ENCODE measurements at places on chromosomes 16 and 17.

DNA sequence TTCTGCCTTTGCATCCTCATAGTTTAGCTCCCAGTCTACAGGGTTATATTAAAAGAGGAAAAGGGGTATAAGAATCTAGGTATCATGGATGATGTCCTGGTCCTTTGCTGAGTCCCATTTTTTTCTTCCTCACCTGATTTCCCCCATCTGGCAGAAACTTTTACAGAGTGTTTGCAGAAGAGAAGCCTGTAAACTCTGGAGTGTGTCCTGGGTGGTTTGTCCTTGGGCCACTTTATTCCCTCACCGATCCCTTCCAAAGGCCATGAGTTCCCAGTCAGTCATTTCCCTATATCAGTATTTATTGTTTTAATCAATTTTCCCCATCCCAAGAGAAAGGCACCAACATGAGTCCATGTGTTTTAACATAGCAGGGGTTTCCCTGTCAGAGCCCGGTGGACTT, 638.2 kb downstream of the WWOX start:
- DNase-seq: no peak

DNA sequence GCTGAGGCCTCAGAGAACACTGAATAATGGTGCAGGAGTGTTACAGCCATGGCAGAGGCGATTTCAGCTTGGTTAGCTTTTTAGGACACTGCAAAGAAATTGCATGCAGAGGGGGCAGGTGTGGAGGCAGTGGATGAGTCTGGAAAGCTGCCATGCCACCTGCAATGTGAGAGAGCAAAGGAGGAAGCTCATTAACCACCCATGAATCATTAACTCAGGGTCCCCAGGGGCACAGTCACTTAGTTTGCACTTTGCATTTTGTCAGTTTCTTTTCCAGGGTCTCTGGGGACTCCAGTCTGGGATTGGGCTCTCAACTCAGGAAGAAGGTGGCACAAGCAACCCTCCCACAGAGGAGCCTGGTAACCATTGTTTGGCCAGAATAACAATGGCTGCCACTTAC, 132.9 kb downstream of the USP31 start:
- DNase-seq: no peak

- no peak for DNase-seq
Measured at GRCh38 chr16:59988591-59988990, 1254.5 kb upstream of the GOT2 start.

GRCh38 chr17:48723423-48724250, 652 bp downstream of the PRAC2 start:
- no peak for DNase-seq

DNA sequence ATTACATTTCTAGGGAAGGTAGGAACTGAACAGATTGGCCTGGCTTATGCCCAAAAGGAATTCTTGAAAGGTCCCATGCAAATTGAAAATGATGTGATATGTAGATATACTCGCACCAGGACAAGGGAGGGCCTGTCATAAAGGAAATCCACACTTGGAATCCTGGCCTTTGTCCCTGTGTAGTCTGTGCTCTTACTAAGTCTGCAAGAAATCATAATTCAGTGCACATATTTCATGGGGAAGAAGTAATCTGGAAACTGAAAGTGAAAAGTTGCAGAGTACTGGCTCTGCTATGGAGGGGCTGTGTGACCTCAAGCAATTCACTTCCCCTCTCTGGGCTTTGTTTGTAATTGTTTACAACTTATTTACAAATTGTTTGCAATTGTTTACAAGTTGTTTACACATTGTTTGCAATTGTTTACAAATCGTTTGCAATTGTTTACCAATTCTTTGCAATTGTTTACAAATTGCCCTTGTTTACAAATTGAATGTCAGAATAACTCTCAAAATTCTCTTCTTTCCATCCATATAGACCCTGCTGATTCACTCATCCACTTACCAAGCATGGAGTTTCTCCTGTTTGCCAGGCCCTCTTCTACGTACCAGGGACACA, 12.9 kb downstream of the SCNN1G start:
- no peak for DNase-seq

- no peak for DNase-seq
Measured at GRCh38 chr16:17368446-17368845, 102.3 kb downstream of the XYLT1 start.

DNA sequence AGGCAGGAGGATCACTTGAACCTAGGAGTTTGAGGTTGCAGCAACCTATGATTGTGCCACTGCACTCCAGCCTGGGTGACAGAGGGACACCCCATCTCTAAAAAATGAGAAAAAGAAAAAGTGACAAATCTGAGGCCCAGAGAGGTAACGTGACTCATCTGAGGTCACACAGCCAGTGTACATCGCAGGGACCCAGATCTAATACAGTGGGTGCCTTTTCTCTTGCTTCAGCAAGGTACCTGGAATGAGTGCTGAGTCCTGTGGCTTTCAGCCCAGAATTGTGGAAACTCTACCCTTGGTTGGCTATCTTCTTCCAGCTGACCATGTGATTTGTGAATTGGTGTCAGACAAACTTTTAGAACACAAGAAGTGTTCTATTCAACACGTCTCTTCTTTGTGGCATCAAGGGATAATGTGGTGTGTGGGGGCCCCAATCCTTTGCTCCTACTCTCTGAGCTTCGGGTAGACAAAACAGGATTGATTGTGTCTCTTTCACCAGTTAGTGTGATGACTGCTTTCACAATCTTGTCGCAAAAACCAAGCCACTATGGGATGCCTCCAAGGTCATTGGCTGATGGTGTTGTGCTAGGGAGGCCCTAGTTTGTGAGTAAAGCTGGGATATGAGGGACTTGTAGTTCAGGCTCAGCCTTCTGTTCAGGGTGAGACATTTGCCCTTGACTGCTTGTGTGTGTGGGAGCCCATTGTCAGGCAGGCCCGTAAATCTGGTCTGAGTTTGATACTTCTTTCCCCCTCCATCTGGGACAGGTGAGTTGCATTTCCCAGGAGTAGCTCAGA, 71.0 kb downstream of the MSI2 start:
- no peak for DNase-seq

DNA sequence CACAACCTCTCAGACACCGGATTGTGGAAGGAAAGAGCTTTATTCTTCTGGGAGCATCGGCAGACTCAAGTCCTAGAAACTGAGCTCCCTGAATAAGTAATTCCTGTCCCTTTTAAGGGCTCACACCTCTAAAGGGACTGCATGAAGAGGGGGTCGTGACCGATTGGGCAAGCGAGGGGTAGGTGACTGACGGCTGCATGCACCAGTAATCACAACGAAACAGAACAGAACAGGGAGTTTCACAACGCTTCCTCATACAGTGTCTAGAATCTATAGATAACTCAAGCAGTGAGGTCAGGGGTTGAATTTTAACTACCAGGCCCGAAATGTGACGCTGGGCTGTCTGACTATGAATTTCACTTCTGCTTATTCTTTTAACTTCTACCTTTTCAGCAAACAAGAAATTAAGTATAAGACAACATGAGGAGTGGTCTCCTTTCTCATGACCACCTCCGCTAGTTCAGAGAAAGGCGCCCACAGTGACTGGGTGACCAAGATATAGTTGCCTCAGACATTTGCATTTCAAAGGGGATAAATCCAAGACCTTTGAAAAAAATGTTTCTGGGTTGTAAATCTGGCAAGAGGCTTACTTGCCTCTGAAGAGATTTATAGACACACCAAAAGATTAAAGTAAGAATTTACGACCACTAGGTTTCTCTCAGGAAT, 88.4 kb upstream of the ATF7IP2 start:
- DNase-seq: no peak

DNA sequence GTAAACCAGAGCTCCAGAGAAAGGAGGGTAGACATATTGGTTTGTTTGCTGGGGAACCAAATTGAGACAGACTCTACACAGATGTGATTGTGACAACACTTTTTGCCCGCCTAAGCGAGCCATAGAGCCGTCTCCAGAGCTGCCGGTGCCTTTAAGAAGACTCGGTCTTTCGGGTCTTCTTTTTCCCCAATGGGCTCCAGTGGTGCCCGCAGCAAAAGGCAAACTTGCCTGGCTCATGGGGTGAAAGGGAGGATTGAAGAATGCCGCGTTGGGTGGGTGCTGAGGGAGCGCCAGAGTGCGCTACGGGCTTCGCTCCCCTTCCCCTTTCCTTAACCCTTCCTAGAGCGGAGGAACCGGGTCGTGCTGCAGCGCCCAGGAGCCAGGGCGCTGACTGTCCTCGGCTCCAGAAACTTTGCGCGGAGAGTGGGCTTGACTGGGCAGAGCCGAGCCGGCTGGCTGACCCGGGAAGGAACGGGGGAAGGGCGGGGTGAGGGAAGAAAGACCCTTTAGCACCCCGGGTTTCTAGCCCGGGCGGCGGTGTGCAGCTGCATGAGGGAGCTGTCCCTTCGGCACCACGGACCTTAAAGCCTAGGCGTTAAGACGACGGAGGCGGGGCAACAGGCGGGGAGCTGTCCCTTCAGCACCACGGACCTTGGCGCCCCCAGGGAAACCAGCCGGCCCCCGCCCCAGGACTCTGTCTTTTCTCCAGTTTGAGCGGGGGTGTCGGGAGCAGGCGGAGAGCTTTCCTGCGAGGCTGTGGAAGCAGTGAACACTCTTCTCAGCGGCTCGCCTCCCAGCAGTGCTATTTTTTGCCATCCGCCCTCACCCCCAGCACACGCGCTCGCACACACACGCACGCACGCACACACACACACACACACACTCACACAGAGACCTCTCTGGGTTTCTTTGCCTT, at the start of gene CACNG3:
CACNG3 (plus strand) TSS at position 880 of the 916 bp plus-strand sequence. CDS start 420 bp downstream, outside the sequence.
- DNase-seq: no peak

DNA sequence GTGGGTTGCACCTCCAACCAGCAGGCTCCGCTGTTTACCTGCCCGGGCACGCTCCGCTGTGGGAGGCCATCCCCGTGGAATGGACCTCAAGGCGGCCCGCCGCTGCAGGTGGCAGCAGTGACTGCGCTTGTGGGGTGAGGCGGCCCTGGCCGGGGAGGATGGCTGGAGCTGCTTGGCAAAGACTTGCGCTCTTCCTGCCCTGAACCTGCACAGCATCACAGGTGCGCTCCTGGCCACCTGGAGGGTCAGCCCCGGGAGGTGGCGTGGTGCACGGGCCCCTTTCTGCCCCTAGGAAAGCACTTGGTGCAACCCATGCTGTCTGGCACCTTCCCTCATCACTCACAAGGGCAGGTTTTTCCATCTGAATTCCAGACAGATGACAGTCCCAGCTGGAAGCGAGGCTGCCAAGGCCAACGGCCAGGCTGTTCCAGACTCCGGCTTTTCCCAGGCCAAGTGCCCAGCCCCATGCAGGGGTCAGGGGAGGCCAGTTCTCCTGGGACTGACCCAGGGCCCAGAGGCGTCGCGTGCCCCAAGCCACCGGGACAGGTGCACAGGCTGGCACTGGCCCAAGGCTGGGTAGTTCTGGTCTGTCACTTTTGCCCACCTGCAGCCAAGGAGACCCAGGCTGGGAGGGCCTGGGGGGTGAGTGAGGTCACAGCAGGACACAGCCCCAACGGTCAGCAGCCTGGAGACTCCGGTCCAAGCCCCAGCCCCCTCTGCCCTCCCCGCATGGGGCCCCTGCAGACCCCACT, 13.3 kb downstream of the UTS2R start:
- peak; percentile 46 for DNase-seq

DNA sequence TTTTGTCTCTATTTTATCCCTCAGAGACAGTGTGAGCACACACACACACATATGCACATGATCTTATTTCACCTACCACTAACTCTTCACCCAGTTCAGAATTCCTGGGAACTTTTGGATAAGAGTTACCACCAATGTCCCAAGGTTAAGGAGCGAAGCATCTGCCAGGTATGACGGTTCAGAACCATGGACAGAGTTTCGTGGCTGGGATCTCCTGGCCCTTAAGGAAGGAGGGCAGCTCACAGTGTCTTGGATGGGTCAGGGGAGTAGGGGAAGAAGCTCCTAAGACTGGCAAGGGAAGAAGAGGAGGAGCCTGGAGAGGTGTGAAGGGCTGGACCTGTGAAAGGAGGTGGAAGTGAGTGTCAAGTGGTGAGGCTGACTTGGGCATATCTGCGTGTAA, 23.0 kb upstream of the TMEM132E start:
- no peak for DNase-seq

All from SW 1271 (cell line).